ENCODE measurements at places on chromosomes 2 and 18. TPM values are rescaled to one million over a fixed set of nuclear protein-coding genes. Genes with fewer than 3 reads are reported as not detected.

The MATN3 gene
- polyA plus RNA-seq: 3.3 TPM

The RTP5 gene
- polyA plus RNA-seq: 0.09 TPM

DNA sequence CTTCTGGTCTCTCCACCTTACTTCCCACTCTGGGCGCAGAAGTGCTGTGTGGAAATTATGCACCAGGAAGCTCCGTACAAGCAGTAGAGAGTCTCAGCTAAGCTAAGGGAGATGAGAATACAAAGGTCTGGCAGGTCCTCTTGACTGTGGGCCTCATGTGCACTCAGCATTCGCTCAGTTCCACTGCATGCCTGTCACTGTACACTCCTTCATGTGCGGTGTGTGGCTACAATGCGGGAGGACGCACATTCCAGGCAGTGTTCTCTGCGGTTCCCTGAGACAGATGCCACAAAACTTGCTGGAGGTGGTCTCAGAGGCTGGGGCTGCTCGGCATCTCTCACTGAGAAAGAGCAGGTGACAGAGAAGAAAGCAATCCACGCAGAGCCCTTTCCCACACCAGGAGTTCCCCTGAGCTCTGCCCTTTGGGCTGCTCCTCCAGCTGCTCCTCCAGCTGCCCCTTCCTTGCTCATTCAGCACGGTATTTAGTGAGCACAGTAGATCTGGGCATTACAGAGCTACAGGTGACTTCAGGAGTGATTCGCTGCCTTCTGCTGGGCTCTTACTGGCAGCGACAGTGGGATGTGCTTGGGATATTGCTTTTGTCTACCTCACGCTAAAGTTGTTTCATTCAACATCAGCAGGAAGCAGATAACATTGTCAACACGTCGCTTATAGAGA lies 176.6 kb downstream of the SH3RF3 start:
- DNase-seq: no peak

GRCh38 chr2:26251893-26252292 lies 7.2 kb downstream of the HADHB start:
- DNase-seq: no peak

DNA sequence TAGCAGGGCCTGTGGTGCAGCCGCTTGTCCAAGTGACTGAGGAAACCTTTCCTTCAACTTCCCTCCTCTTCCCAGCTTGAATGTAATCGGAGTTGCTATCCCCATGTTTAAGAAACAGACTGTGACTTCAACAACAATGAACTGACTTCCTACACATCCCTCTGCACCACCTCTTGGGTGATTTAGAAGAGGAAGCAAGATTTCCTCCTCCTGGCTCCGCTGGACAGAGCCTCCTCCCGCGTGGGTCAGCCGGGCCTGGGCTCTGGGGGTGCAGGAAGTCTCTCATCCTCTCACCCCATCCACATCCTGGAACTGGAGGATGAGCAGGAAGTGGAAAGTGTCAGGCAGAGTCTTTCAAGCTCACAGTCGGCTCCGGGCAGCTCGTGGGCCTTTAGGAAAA lies 84.3 kb downstream of the GATA6 start:
- no peak for DNase-seq

DNA sequence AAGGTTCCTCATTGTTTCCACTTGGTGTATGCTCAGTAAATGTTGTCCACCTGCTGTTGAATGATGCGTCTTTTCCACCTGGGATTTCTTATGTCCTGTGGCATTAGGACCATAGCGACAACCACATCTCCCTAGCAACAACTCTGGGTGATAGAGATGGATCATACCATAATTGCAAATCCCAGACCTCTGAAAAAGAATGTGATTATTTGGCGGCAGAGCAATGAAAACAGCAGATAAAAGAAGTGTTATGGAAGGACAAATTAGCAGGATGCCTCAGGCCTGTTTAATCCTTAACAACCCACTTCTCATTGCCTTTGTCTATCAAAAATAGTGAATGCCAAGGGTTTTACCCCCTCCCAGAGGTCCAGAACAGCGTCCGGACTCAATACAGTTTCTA lies 278.9 kb downstream of the TSN start:
- DNase-seq: no peak

The SRSF7 gene
- 259 TPM for polyA plus RNA-seq

GRCh38 chr2:127197475-127198385 lies 22.4 kb downstream of the CYP27C1 start:
- DNase-seq: no peak

DNA sequence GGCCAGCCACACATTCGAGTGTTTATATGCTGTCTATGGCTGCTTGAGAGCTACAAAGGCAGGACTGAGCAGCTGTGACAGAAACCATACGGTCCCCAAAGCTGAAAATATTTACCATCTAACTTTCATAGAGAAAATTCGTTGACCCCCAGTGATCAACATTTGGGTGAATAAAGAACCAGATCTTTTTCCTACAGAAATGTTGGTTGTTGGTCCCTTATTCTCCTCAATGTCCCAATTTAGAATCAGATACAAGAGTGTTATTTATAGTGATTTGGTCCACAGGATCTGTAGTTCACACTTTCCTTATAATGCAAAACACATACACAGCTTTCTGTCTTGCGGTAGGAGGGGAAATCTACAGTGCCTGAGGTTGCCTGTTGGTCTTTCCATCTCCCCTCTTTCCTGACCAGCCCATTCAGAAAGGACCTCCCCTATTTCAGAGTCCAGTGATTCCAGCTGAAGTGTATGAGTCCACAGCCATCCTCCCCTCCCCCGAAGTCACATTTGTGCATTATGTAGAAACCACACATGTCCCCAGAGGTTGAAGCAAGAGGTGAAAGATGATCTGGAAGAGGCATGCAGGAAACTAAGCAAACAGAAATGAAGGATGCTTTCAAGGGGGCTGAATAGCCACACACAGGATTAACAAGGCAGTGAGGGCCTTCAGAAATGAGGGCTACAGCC lies 61.9 kb downstream of the SPRED2 start:
- no peak for DNase-seq

GRCh38 chr18:34901299-34901698 lies 139.9 kb upstream of the MAPRE2 start:
- DNase-seq: no peak

GRCh38 chr2:172247203-172247602 lies 144.5 kb upstream of the DLX2 start:
- no peak for DNase-seq

The VWC2L gene
- polyA plus RNA-seq: 0.07 TPM

Measured in left renal cortex interstitium (tissue), 4 donors.